ENCODE measurements at places on chromosomes 13 and 19.

- DNase-seq = no peak
These were observed 19.6 kb upstream of the ZNF675 start for GRCh38 chr19:23706657-23707056.

DNA sequence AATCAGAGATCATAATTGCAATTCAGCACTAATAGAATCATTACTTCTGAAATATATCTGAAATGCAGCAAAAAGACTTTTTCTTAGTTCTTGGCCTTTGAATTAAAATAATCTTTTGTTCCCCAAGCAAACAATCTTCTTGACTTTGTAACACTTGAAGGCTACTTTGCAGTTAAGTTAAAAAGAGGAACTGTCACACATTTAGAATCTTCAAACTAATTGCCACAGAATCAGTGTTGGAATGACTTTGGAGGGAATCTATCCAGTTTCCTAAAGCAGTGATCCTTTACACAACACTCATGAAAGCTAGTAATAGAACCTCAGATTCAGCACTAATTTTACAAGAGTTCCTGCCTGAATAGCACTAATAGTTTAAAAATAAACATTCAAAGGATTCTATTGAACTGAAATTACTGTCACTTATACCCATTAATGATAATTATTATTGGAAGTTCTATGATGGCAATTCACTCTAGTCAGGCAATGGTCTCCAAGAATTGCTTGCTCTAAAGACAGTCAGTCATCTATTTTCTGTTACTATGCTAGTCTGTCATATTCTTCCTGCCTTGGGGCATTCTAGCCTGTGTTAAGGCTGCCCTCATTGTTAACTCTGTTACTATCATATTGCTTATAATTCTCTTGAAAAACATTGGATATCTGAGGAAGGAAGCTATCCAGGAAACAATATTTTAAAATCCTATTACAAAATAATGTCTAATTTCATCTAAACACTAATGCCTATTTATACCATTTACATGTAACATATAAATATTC is 362.4 kb downstream of the DIAPH3 start:
- no peak for DNase-seq

- DNase-seq = peak; percentile 20
These were observed 463 bp upstream of the TSC22D1 start for GRCh38 chr13:44576351-44577235.

DNA sequence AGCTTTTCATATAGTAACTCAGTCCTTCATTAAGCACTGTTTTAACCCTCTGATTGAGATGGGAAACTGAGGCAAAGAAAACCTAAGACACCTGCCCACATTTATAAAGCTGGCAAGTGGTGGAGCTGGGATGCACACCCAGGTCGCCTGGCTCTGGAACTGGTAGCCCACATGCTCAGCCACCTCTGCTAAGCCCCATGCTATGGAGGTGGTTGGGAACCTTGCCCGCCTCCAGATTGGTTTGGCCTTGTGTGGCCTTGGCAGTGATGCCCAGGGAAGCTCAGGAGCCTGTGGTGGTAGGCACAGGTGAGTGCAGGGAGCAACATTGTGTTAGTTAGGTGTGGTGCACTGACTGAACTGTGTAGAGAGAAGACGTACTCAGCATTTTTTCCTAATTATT is 370.2 kb downstream of the MTUS2 start:
- DNase-seq = no peak

DNA sequence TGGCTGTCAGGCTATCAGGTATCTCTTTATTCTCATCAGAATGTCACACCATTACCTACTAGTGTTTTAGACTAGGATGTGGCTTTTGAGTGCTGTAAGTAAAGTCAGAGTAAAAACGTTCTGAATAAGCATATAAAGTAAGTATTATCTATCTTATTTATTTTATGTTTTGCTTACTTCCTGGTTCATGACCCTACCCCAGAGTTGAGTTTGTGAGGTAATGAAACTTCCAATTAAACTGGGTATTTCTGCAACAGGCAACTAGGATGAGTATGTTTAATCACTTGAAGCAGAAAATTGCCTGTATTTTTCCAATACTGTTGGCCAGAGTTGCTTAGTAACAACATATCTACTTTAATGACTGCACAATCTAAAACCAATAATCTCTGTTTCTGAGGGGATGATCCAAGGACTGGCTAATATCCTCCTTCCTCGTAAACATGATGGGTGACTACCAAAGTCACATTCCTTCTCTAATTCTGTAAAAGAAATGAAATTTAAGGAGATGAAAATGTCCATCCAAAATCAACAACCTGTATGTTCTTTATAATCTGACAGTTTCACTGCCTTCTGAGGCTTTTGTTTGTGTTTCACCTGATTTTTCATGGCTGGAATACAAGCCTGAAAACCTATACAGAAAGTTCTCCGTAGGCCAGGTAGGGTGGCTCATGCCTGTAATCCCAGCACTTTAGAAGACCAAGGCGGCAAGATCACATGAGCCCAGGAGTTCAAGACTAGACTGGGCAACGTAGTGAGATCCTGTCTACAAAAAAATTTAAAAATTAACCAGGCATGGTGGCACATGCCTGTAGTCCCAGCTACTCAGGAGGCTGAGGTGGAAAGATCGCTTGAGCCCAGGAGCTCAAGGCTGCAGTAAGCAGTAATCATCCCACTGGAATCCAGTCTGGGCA is 83.1 kb downstream of the ABCC4 start:
- no peak for DNase-seq

DNA sequence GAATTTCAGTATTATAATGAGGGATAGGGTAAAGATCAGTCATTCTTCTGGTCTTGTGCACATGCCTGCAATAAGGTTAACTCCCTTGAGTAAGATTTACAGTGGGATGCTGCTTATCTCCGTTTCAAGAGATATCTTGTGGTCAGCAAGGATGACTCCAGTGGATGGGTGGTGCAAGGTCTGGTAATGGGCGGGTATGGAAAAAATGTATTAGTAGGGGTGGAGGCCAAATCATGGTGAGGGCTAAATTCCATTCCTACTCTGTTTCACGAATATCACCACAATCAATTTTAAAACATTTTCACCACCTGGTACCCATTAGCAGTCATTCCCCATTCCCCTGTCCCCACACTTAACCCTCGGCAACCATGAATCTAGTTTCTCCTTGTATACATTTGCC is 40.6 kb downstream of the CCDC122 start:
- DNase-seq = no peak

GRCh38 chr13:33245505-33246158 is 39.9 kb downstream of the STARD13 start:
- DNase-seq = no peak

DNA sequence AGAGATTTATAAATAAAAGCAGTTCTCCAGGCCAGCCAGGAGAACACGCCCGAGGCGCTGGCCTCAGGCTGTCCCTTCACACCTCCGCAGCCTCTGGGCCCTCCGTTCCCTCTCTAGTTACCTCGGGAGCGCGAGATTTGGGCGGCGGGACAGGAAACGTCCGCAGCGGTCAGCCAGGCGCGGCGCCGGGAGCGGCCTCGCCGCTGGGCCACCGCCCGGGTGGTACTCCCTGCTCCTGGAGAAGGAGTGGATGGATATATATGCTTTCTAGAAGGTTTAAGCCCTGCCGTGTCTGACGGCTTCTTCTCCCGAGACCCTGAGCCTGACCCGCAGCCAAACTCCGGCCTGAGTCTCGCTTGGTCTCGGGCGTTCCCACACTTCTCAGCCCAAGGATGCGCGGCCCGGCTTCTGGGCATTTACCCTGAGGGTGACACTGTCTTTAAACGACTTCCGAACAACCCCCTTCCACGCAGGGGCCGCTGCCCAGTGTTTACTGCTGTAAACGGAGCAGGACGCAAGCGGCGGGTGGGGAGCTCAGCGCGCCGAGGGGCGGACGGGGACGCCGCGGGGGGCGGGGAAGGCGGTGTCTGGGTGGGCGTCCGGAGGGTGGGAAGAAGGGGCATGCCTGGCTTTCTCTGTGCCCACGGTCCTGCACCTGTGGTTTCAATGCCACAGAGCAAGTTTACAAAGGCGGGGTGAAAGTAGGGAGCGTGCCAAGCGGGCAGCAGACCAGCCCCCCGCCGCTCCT is 2.0 kb upstream of the ZIC2 start:
- peak; percentile 46 for DNase-seq

GRCh38 chr19:29299416-29300380 is 86.7 kb upstream of the UQCRFS1 start:
- no peak for DNase-seq

Data from RKO (cell line).